Activated CD8-positive, alpha-beta memory T cell treated with anti-CD3 and anti-CD28 coated beads for 1 hour (primary cell): ENCODE measurements at places on chromosomes 7 and 10.

DNA sequence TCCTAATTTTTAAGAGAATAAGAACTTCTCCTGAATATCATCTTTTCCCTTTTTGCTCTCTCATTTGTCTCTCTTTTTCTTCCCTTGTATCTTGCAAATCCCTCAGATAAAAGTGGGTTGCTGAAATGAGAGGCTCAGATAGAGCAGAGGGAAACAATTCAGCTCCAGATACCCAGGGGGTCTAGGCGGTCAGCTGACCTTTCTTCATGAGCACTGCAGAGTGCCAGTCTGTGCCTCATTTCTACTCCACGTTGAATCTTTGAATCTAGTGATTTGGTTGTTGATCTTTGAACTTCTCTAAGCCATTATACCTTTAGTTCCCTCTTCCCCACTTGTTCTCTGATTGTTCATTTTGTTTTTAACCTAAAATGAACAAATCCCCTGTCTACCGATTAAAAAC, 572.6 kb downstream of the PTPRN2 start:
- DNase-seq, result no peak

DNA sequence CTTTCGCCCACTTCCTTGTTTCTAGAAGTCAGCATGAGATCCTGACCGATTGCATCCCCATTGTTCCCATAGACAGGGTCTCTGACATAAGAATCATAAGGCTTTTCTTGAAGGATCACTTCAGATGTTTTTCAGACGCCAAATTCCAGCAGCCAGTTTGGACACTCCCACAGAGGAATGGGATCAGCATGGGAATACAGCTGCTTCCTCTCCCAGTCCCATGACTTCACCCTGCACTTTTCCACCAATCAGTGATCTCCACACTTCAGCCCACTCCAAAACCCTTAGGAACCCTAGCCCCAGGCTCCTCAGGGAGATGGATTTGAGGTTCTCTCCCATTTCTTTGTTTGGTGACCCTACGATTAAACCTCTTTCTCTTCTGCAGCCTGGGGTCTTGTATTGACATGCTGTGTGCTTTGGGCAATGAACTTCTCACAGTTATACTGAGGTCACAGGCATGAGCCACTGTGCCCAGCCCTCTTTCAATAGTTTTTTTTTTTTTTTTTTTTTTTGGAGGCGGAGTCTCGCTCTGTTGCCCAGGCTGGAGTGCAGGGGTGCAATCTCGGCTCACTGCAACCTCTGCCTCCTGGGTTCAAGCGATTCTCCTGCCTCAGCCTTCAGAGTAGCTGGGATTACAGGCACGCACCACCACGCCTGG, 52.8 kb upstream of the CHST3 start:
- DNase-seq, result no peak

DNA sequence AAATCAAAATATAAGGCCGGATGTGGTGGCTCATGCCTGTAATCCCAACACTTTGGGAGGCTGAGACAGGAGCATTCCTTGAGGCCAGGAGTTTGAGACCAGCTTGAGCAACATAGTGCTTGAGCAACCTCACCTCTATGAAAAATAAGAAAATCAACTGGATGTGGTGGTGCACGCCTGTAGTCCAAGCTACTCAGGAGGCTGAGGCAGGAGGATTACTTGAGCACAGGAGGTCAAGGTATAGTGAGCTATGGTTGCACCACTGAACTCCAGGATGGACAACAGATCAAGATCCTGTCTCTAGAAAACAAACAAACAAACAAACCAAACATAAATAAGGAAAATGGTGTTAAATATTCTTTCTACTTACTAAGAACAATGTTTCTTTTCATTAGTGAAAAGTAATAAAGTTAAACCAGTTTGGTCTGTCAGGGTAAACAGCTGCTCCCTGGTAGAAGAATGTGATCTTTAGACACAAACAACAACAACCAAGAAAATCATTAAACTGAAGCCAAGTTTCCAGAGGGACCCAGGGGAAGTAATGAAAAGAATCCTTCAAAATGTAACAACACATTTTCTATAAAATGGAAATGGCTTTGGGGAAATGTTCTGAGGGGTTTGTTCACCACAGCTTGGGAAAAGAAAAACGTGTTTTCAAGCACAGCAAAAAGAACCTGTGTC, 17.5 kb upstream of the BAG3 start:
- no peak for DNase-seq

GRCh38 chr10:22339761-22340328, 5.5 kb upstream of the SPAG6 start:
- no peak for DNase-seq
